H4 (cell line): ENCODE measurements at places on chromosomes 6 and 20. TPM values are rescaled to one million over a fixed set of nuclear protein-coding genes. Genes with fewer than 3 reads are reported as not detected.

The CDYL gene
- total RNA-seq, result 16.0 and 25.0 TPM in 2 replicates

The KIAA0408 gene
- 0.94 and 1.4 TPM in 2 replicates for total RNA-seq

The PM20D2 gene
- total RNA-seq, result 4.7 and 4.9 TPM in 2 replicates

GRCh38 chr20:35551503-35551902 lies 9.6 kb downstream of the ERGIC3 start:
- no peak for DNase-seq

- no peak for DNase-seq
Measured at GRCh38 chr6:125151700-125152099, 1.9 kb upstream of the TPD52L1 start.

DNA sequence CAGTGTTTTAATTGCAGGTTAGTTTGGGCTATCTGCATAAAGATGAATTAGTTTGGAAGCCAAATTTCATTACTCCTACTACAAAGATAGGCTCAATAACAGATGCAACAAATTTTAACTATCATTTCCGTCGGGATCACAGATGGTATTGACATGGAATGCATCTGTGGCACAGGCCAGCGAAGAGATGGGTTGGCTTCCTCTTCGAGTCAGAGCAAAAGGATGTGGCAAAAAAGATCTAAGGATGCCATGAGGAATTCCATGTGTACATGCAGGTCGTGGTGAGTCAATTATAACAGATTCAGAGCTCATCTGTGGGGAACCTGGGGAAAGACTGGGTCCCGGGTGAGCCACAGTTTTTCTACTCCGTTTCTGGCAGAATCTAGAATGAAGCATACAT lies 83.0 kb upstream of the CITED2 start:
- no peak for DNase-seq

DNA sequence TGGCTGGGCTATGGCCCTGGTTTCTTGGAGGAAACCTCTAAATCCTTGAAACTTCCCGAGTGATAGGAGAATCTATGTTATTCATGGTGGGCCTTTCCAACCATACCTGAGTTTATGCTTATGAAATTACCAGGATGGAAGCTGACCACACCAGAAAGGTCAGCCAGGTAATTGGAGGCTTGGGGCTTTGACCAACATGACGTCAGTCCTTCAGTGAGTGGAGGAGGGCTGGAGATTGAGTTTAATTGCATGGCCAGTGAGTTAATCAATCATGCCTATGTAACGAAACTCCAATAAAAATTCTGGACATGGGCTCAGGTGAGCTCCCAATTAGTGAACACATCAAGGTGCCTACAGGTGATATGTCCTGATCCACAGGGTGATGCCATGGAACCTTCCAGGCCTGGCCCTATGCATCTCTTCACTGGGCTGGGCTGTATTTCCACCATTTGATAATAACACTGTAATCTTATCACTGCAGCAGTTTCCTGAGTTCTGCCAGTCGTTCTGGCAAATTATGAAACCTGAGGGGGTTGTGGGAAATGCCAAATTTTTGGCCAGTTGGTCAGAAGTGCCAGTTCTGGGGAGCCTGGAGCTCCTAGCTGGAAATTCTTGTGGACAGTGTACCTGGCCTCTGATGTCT lies 106.5 kb downstream of the CDH26 start:
- no peak for DNase-seq

DNA sequence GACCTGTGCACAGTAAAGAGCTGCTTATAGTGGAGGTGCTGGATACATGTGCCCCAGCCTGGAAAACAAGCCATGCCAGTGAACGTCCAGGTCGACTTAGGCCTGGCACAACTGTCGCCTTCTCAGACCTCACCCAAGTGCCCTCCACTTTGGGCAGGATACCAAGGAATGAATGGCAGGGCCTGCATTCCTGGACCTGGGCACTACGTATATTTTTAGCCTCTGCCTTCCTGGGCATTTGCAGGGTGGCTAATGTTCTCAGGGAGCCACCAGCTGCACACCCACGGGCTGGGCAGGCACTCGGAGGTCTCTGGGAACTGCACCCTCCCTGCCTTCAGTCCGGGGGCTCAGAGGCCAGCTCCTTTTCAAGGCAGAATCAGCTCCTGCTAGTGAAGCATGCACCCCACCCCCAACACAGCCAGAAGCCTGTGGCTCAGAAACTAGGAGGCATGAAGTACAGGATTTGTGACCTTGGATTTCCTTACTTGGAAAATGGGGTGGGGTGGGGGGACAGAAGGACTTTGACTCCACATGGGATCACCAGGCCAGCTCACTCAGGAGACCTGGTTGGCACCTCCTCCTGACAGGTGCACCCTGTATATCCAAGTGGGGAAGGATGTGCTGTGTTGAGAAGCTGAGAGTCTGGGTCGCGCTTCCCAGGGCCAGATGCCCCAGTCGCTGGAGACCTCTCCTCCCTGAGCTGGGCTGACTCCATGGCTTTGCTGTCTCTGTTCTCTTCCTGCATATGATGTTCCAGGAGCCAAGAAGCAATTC lies 2.5 kb upstream of the LSM14B start:
- no peak for DNase-seq

DNA sequence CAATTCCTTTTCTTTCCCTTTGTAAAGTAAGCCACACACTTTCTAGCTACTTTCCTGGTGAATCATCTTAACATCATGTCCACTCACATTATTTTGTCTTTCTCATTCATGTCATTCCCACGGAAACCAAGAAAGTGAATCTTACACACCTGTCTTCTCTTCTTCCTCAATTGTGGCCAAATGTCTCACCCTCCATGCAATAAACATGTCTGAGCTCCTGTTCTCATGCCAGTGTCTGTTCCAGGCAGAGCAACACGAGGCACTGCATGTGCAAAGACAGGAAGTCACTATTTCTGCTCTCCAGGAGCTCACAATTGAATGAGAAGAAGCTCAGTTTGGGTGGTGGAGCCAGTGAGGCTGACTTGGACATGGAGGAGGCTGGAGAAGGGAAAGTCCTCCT lies 29.0 kb upstream of the TMEM244 start:
- DNase-seq, result peak; percentile 7
